SJSA1 (cell line): ENCODE measurements at places on chromosomes 11 and 22. TPM values are rescaled to one million over a fixed set of nuclear protein-coding genes. Genes with fewer than 3 reads are reported as not detected.
A peak's percentile ranks its signal among the peaks of the same experiment; 100 is the strongest.

DNA sequence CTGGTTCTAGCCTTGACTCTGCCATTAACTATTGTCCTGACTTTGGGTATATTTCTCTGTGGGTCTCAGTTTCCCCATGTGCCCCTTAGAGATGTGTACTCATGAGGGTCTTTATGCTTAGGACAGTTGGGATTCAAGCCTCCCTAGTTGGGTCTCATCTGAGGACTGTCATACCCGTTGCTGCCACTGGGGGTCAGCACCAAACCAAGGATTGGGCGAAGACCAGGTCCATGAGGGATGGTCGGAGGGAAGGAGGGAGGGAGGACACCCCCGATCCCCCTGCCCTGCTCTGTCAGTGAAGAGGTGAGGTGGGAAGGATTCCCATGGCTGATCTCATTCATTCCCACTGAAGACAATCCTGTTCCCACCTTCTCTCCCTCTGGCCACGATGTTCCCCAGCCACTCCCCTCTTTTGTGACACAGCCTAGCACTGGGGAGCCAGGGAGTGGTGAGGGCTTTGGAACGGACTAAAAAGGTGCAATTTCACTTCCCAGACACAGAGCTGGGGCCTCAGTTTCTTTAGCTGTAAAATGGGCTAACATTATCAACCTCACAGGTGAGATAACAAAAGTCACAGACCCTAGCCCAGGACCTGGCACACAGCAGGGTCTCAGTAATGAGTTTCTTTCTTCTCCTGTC, 12.4 kb upstream of the KLHL35 start:
- DNase-seq: peak; percentile 49
- H3K27ac ChIP-seq: no peak overlapping the region
- no peaks in the 10 kb centered on the region for H3K4me1 ChIP-seq

Gene CALCB
- not detected in 2 replicates for total RNA-seq

GRCh38 chr11:64185175-64185692, 737 bp upstream of the STIP1 start:
- no peaks in the 10 kb centered on the region; the same call in none of the 2 replicates for H3K36me3 ChIP-seq
- H3K4me3 ChIP-seq: peak overlapping the region; percentile 64
- peak; percentile 91 for DNase-seq

DNA sequence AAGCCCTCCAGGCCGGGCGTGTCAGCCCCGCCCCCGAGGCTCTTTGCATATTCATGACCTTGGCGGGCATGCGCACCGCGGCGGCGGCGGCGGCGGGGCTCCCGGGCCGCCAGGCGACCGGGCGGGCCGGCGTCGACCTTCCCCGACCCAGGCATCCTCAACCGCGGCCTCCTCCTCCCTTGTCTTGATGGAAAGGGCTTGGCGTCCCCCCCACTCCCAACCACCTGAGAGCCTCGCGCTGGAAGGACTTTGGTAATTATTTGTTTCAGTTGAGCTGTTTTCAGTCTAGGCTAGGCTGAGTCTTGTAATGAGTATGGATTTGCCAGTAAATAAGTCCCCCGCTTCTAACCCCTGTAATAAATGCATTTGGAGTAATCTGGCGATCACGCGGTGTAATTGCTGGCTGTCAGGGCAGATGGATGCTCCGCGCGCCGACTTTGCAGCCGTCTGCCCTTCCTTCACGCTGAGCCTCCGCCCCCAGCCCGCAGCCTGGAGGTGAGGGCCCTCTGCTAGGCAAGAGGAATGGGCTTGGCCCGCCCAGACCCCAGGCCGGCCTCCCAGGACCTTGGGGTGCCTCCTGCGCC, 25.2 kb downstream of the FLRT1 start:
- peak; percentile 73 for DNase-seq
- H3K27ac ChIP-seq: no peak overlapping the region
- peaks cover 11% of the 10 kb centered on the region for H3K4me1 ChIP-seq

- peaks cover 5% of the 10 kb centered on the region for H3K4me1 ChIP-seq
- DNase-seq: no peak
- H3K36me3 ChIP-seq: no peaks in the 10 kb centered on the region
- H3K27ac ChIP-seq: no peak overlapping the region
Observed at GRCh38 chr11:1705126-1706052, 8.4 kb downstream of the KRTAP5-6 start.

Gene POU2AF3
- total RNA-seq: not detected in 2 replicates

- H3K4me3 ChIP-seq: no peak overlapping the region
- peaks cover 46% of the 10 kb centered on the region for H3K27me3 ChIP-seq
- no peaks in the 10 kb centered on the region for H3K4me1 ChIP-seq
Observed at GRCh38 chr11:17479284-17480214, 2.9 kb upstream of the ABCC8 start.

- no peak for DNase-seq
- no peak overlapping the region for H3K4me3 ChIP-seq
- H3K27ac ChIP-seq: no peak overlapping the region
- H3K27me3 ChIP-seq: no peaks in the 10 kb centered on the region
Observed at GRCh38 chr11:102309621-102310541, 7.4 kb upstream of the BIRC3 start.

Gene SGSM1
- not detected in 2 replicates for total RNA-seq

Gene LRRC75B
- total RNA-seq: 1.5 and 2.3 TPM in 2 replicates

DNA sequence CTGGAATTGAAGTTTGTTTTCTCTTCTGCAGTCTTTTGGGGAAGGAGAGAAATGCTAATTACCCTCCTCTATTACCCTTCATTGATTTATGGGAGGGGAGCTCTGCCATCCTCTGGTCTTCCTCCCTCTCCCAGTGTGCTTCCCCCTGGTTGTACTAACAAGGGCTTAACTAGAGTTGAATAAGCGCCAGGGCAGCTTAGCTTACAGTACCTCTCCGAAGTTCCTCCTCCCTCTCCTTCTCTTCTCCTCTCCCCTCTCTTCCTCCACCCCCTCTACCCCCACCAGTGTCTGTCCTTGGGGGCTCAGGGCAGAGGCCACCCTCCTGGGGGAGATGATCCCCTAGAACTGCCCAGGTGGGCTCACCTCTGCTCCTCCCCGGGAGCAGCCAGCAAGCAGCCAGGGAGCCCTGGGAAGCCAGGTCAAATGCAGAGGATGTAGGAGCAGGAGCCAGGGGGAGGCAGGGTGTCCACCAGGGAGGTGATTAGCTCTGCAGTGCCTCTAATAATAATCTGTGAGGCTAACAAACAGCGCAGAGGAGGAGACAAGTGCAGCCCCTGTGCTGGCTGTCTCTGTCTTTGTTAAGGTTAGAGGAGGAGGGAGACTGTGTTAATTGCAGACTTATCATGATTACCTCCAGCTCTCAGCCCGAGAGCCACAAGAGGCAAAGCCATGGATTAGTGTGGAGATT, 191.6 kb upstream of the CADM1 start:
- H3K4me1 ChIP-seq: no peaks in the 10 kb centered on the region
- DNase-seq: no peak
- H3K4me3 ChIP-seq: no peak overlapping the region
- no peaks in the 10 kb centered on the region for H3K36me3 ChIP-seq

GRCh38 chr22:22836635-22837034, 51.0 kb upstream of the IGLL5 start:
- H3K27me3 ChIP-seq: peaks cover 18% of the 10 kb centered on the region; the same call in 1 of the 2 replicates
- no peaks in the 10 kb centered on the region for H3K4me1 ChIP-seq
- H3K4me3 ChIP-seq: no peak overlapping the region

DNA sequence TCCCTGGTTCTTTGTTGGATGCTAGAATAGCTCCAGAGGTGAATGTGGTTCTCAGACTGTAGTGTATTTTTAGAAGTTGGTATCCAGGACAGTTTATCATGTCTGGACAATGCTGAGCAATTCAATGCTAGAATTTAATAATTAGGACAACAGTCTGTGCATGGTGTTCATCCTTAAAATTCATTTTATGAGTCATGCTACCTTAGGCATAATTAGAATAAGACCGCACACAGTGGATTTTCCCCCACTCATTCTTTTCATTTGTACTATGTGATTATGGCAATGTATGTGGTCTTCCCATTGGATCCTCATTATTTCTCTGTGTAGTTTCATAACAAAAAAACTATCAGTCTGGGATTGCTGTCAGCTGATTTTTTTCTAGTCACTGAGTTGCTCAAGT, 196.7 kb downstream of the ARHGAP42 start:
- peak; percentile 81 for DNase-seq
- H3K27me3 ChIP-seq: no peaks in the 10 kb centered on the region
- peaks cover 29% of the 10 kb centered on the region for H3K4me1 ChIP-seq
- H3K36me3 ChIP-seq: no peaks in the 10 kb centered on the region
- H3K4me3 ChIP-seq: no peak overlapping the region

GRCh38 chr22:36942556-36942955, 29.1 kb downstream of the CSF2RB start:
- no peak overlapping the region for H3K27ac ChIP-seq
- H3K27me3 ChIP-seq: peaks cover 26% of the 10 kb centered on the region
- no peaks in the 10 kb centered on the region for H3K4me1 ChIP-seq
- H3K4me3 ChIP-seq: no peak overlapping the region

GRCh38 chr11:70050243-70050642, 27.9 kb upstream of the ANO1 start:
- peak; percentile 47 for DNase-seq
- peaks cover 40% of the 10 kb centered on the region for H3K27me3 ChIP-seq
- no peak overlapping the region for H3K4me3 ChIP-seq
- no peaks in the 10 kb centered on the region for H3K36me3 ChIP-seq

DNA sequence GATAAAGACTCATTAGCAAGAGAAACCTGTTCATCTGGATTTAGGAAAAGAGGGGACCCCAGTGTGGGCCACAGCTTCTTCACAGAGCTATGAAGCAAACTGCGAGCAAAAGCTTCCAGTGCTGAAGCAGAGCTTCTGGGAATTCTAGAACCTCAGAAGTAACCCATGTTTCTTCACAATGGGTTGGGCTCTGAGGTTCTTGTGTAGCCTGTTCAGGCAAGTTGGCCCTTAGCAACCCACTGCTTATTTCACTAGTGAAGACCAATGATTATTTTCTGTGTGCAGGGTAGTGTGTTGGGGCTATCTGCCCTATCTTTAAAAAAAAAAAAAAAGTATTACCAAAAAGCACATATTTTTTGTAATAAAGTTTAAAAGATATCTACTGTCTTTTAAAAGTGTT, at the start of gene ACRV1:
TSS of gene ACRV1 (minus strand) at position 101 of the 400 bp plus-strand sequence. CDS start at position 34, 67 bp downstream.
- no peak within 1 kb of the TSS for H3K4me3 ChIP-seq
- H3K27ac ChIP-seq: no peak within 1 kb of the TSS
- H3K27me3 ChIP-seq: no peaks in the 10 kb centered on the region
- no peak for DNase-seq
- no peaks in the 10 kb centered on the region for H3K4me1 ChIP-seq
- no peaks in the 10 kb centered on the region for H3K36me3 ChIP-seq

- no peak for DNase-seq
- H3K4me1 ChIP-seq: no peaks in the 10 kb centered on the region
- H3K27ac ChIP-seq: no peak overlapping the region
- no peaks in the 10 kb centered on the region for H3K36me3 ChIP-seq
- H3K4me3 ChIP-seq: no peak overlapping the region
Observed at GRCh38 chr11:117189191-117189940, 9.8 kb upstream of the TAGLN start.

DNA sequence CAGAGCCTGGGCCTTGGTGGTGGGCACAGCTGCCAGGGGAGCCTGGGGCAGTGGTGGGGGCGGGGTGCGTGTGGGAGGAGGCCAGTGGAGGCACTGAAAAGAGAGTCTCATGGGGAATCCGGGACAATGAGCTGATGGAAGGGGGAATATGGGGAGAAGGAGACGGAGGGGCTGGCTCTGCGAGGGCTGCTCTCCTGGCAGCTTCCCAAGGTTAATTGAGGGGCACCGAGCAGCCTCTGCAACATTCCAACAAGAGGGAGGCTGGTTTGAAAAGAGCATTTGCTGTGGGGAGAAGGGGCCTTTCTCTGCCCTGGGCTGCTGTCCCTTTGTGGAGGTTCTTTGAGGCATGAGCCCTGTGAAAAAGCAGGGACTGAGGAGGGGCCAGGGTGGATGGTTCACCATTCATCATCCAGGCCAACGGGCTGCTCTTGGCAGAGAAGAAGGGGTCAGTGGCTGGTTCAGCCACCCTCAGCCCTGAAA, 9.4 kb upstream of the IGSF9B start:
- H3K4me3 ChIP-seq: no peak overlapping the region
- no peaks in the 10 kb centered on the region for H3K27me3 ChIP-seq
- no peaks in the 10 kb centered on the region for H3K36me3 ChIP-seq
- no peak overlapping the region for H3K27ac ChIP-seq
- DNase-seq: no peak
- no peaks in the 10 kb centered on the region for H3K4me1 ChIP-seq

DNA sequence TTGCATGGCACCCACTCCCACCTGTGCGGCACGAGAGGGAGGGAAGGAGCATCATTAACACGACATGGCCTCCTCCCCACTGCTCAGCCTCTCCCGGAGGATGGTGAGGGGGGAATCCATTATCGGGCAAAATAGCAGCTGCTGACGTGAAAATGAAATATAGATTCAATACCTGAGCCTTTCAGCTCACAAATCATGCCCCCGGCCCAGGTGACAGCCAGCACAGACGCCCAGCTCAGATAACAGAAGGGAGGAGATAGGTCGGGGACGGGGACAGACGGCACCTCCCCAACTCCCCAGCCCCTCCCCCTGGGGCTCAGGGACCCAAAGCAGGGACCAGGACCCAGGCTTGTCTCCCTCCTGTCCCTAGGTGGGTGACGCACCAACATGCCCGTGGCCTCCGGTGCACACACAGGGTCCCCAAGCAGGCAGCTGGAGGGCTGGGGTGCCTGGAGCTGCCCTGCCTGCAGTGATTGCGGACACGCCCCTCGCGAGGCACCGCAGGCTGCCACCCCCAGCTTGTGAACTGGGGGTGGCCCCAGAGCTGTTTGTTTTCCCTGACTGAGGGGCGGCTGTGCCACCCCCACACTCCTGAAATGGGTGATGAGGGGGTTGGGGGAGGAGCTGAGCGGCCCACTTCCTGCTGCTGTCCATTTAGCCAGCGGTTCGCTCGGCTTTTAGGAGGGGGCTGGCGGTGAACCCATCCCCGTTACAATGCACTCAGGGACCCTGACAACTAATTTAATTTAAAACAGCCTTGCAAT, 31.7 kb downstream of the FLRT1 start:
- no peaks in the 10 kb centered on the region for H3K27me3 ChIP-seq

GRCh38 chr11:60357771-60358170, 20.6 kb upstream of the MS4A7 start:
- DNase-seq: no peak

GRCh38 chr11:119346605-119347004, at the start of gene MFRP:
MFRP (minus strand) TSS chr11:119346705; CDS start chr11:119346513, 192 bp downstream.
- no peak for DNase-seq
- H3K27ac ChIP-seq: no peak within 1 kb of the TSS
- no peak within 1 kb of the TSS for H3K4me3 ChIP-seq

DNA sequence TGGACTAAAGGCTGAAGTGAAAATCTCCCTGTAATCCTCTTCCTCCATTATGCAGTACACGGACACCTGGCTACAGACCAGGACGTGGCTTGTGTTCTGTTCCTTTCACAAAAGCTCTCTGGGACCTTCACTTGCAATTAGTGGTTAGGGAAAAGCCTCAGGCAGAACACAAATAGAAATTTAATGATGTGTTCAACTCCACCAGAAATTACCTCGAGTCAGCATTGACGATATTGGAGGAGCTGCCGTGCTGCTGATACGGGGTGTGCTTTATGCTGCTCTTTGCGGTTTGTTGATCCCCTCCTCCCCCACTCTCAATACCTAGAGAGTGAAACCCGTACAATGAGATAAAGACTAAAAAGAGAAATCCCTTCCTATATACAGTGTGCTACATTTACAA, 48.9 kb downstream of the POLD3 start:
- H3K36me3 ChIP-seq: peaks cover 24% of the 10 kb centered on the region
- H3K4me3 ChIP-seq: no peak overlapping the region
- H3K4me1 ChIP-seq: peaks cover 19% of the 10 kb centered on the region
- no peak for DNase-seq

Gene ART1
- total RNA-seq: not detected in 2 replicates

- no peak overlapping the region for H3K27ac ChIP-seq
- no peaks in the 10 kb centered on the region for H3K27me3 ChIP-seq
- DNase-seq: no peak
- H3K36me3 ChIP-seq: no peaks in the 10 kb centered on the region
Observed at GRCh38 chr11:61930933-61931332, 13.6 kb upstream of the RAB3IL1 start.

Gene SAA1
- total RNA-seq: not detected in 2 replicates

Gene SLC22A8
- not detected in 2 replicates for total RNA-seq

Gene SLCO2B1
- total RNA-seq: 0.13 and 2.2 TPM in 2 replicates
